ENCODE measurements at places on chromosomes 7 and 10. TPM values are rescaled to one million over a fixed set of nuclear protein-coding genes. Genes with fewer than 3 reads are reported as not detected.

Gene KMT2C
- total RNA-seq, result 51.9 TPM

Gene ITGA8
- 1.5 TPM for total RNA-seq

Gene AKR1C4
- not detected for total RNA-seq

Gene ZNF239
- 1.2 TPM for total RNA-seq

DNA sequence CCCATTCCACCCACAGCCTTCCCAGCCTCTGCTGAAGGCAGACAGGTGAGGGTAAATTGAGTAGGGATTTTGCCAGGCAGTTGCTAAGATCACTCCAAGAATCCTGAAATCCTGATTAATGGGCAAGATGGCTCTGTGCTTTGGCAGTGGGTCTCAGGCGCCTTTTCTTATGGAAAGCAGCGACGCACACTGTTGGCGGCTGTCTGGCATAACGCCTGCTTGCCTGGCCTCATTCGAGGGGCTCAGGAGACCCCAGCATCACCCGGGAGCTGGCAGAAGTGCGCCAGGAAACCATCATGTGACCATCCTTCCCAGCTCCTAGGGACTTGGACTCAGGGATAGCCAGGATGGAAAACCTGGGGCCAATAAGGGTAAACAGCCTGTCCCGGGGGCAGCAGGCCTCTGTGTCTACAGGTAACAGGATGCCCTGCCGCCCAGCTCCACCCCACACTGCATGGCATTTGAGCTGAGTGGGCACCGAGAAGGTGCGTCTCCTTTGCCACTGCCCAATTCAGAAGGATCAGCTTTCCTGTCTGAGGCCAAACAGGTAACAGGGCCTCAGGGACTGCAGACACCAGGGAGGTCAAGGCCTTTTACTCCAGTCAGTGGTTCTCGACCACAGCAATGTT, 98.6 kb downstream of the FAM53B start:
- no peak for DNase-seq

GRCh38 chr7:158827411-158828132, 1.7 kb downstream of the ESYT2 start:
- DNase-seq, result no peak

Measured in heart left ventricle (tissue), 16 donors.